ENCODE measurements at places on chromosomes 2 and 18.

DNA sequence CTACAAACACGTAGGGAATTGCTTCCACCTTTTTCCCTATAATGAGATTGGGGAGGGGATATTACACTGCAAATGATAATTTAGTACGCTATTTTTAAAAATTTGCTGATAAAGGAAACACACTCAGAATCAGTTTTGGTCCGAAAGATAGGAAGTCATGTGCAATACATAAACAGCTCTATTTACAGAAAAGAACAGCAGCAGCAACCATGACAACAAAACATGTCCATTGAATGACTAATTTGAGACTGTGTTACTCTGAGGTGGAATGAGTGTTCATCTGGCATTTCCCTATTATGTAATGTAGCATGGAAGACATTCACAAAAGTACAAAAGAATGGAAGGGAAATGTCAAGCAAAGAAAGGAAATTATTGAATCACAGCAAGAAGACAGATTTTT lies 337.2 kb downstream of the NBAS start:
- no peak for DNase-seq

GRCh38 chr2:180662941-180663471 lies 317.4 kb upstream of the UBE2E3 start:
- DNase-seq, result no peak

GRCh38 chr2:126811101-126811500 lies 87.6 kb upstream of the TEX51 start:
- DNase-seq, result no peak

DNA sequence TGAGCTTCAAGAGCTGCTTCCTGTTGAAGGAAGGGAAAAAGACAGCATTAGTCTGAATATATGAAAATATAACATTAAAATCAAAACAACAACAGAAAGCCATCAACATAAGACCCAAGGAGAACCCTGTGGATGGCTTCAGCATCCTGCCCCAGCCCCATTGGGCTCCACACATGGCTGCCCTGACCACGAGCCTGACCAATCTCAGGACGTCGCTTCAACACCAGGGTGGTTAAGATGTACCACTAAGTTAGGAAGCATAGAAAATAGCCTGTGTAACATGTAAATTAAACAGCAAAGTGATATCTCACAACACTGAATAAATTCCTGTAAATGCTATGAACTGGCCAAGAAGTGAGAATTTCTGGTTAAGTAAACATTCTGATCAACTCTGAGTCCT lies 77.2 kb upstream of the CD226 start:
- DNase-seq, result no peak

DNA sequence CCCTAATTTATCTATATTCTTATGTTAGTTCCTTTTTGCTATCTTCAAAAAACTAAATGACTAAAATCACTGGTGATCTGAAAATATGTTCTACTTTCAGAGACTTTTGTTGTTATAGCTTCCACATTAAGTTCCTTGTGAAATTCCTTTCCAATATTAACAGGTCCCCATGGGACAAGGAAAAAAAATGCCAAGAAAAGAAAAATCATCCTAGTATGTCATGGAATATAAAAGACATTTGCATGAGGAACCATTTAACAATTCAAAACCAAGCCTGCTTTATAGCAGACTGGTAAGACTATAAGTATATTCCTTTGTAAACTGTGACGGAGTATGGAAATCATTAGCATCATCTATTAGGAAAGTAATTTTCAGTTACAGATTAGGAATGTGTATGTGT lies 48.1 kb downstream of the COBLL1 start:
- DNase-seq, result no peak

GRCh38 chr18:12630136-12630535 lies 27.8 kb downstream of the SPIRE1 start:
- DNase-seq, result no peak

- no peak for DNase-seq
These were observed 303.5 kb downstream of the CDCA7 start for GRCh38 chr2:173657996-173658717.

- DNase-seq, result no peak
These were observed 23.8 kb downstream of the ASB18 start for GRCh38 chr2:236240228-236240990.

DNA sequence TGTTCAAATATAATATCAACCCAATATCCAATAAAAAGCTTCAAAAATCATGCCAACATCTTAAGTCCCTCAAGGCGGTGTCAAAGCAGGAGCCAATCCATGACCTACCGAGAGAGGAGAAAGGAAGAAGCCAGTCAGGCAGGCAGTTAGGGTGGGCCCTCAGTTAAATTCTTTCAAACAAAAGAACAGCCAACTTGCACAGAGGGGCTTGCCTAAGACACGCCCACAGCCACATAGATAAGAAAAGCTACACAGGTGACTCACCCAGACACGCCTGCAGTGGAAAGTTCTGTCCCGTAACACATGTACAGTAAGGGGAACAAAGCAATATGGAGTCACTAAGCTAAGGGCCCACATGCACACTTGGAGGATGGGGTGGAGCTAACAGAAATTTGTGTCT lies 61.3 kb downstream of the SP110 start:
- DNase-seq, result no peak

DNA sequence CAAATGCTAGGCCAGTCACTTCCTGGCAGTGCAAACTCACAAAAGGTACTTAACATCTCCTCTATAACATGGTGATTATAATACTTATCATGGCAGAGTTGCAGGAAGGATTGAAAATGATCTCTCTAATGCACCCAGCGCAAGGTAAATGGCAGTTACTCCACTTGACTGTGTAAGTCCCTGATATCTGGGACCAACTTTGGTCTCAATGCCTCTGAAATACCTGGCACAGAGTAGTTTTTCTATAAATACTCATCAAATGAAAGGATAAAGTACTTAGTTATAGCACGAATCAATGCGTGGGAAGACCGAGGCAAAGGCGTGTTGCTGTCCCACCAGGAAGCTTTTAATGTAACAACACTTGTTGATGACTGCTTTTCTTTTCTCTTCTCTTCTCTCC lies 24.8 kb downstream of the LRRC30 start:
- no peak for DNase-seq

- no peak for DNase-seq
These were observed 754.0 kb upstream of the SOX11 start for GRCh38 chr2:4938206-4938605.

All from stimulated activated CD8-positive, alpha-beta memory T cell treated with anti-CD3 and anti-CD28 coated beads, Interleukin-2, amount 100 ng/mL, for 48 hours (primary cell).